ENCODE measurements at places on chromosomes 5 and 9. TPM values are rescaled to one million over a fixed set of nuclear protein-coding genes. Genes with fewer than 3 reads are reported as not detected.

The NIPAL4 gene
- total RNA-seq = 12.3 TPM

The SGCD gene
- 4.1 TPM for total RNA-seq

The HTR4 gene
- not detected for total RNA-seq

The BTNL8 gene
- not detected for total RNA-seq

The TRMO gene
- 11.6 TPM for total RNA-seq

The TAF11L10 gene
- not detected for total RNA-seq

The NMUR2 gene
- total RNA-seq = 0.22 TPM

The LRRC26 gene
- total RNA-seq = 1.5 TPM

The WDR38 gene
- 0.07 TPM for total RNA-seq
